ENCODE measurements at places on chromosomes 2 and 18.

- DNase-seq: no peak
Measured at GRCh38 chr18:48441405-48441881, 32.3 kb upstream of the ZBTB7C start.

GRCh38 chr18:50675043-50675442 lies 115.2 kb downstream of the MAPK4 start:
- DNase-seq: no peak

DNA sequence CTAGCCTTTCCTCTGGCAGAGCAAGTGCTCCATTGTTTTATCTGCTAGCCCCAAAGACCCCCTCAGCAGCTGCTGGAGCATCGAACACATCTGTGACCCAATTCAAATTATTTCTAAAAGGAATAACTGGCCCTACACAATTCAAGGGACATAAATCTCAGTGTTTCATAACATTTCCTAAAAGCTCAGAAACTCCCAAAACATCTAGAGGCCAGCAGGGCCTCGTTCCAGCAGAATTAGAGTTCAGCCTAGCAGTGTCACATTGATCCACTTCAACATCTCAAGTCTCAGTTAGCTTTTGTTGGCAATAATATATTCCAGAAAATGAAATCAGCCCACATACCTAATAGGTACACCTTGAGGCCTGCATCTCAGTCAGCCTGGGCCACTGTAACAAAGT lies 179.1 kb downstream of the ETAA1 start:
- no peak for DNase-seq

DNA sequence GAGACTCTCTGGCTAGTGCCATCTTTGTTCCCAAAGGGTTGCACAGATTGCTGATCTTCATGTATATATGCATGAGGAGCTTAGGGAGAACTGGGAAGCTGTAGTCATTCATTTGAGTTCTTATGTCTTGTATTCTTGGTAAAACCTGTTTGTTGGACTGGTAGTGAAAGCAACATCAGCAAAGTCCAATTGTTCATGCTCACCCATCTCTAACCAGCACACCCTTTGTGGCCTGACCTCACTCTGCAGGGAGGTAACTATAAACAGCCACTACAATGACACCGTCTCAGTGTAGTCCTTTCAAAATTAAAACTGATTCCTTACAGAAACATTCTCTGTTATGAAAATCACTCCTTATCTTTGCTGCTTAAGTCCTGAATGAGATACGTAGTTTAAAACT lies 13.9 kb upstream of the LMAN1 start:
- no peak for DNase-seq

DNA sequence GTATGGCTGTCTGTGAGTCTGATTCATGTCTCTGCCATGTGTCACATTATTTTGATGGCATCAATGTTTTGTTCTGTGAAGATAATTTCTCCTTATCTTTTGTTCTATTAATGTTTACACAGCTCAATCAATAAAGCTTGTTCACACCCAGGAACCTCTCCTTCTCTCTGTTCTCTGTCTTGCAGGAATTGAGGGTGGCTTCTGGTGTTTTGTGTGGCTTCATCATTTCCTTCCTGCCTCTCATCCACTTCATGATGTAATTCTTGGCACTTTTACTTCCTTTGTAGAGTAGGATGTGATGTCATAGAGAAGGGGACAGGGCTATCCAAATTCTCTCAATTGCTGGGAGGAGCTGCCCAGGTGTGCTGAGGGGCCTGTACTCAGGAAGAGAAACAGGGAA lies 27.2 kb downstream of the ASXL3 start:
- no peak for DNase-seq

- no peak for DNase-seq
Measured at GRCh38 chr2:26576565-26577441, 64.4 kb downstream of the CIB4 start.

GRCh38 chr2:219482674-219483405 lies 15.9 kb upstream of the GMPPA start:
- no peak for DNase-seq

DNA sequence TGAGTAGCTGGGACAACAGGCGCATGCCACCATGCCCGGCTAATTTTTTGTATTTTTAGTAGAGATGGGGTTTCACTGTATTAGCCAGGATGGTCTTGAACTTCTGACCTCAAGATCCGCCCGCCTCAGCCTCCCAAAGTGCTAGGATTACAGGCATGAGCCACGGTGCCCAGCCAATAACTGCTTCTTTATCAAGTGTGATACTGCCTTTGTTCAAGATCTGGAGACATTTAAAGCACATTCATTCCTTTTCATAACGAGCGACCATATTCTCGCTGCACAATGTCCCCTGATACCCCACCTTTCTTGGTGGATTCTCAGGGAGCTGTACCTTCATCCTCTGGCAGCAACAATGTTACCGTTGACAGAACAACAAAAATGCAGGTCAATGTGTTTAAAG lies 75.4 kb downstream of the PIEZO2 start:
- DNase-seq: no peak

- no peak for DNase-seq
Measured at GRCh38 chr2:149410701-149411484, 80.5 kb downstream of the LYPD6 start.

GRCh38 chr18:23887493-23887892 lies 127.1 kb upstream of the TTC39C start:
- no peak for DNase-seq

GRCh38 chr2:36800381-36800780 lies 103.9 kb downstream of the VIT start:
- peak; percentile 4 for DNase-seq

DNA sequence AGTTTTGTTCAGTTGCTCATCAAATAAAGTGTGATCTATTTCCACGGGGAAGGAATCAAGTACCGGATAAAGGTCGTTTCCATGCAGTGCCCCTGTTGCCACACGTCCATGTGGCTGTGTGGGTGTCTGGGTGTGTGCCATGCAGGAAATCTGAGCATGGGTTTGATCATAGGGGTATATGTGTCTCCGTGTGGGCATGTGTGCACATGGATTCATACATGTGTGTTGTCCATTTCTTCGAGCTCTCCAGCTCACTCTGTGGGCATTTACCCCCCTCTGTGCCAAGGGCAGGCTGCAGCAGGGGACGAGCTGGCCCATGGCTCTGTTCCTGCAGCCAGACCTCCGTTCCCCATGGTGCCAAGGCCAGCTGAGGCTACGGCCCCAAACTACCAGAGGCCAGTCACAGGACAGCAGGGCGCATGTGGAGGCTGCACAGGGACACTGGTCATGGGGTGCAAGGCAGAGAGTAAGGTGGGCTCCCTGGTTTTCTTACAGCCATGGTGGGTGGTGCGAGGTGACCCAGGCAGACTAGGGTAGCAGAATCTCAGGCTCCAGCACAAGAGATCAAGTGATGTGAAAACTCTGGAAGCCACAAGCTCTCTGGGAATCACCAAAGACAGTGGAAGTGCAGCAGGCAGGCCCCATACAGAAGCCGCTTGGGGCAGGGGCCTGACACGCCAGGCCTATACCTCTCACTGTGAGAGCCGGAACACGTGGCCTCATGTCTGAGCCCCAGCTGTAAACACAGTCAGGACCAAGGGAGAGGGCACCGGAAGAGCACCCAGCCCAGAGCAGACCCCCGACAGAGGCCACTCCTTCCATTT lies 66.4 kb upstream of the RAB6C start:
- no peak for DNase-seq

GRCh38 chr2:223095207-223095606 lies 43.2 kb downstream of the KCNE4 start:
- no peak for DNase-seq

GRCh38 chr18:39453356-39453755 lies 1887.8 kb upstream of the CELF4 start:
- no peak for DNase-seq

DNA sequence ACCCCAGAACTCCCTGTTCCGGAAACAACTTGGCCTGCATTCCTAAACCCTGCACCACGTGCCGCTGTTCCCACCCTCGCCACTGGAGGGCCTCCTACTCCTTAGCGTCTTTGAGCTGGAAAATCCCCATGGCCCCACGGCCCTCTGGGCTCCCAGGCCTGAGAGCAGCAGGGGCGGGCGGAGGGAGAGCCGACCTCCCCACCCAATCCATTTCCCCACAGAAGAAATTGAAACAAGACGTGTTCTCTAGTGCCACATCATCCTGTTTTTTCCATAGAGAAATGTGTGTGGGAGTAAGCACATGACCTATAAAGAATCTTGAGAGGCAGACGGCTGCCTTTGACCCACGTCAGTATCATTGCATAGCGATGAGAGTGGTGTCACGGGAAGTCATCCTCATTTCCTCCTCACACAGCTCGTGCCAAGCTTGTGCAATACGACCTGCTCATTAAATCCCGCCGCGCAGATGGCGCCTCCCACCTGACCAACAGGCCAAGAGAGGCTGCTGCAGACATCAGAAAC lies 79.2 kb downstream of the LAMA1 start:
- DNase-seq: no peak

DNA sequence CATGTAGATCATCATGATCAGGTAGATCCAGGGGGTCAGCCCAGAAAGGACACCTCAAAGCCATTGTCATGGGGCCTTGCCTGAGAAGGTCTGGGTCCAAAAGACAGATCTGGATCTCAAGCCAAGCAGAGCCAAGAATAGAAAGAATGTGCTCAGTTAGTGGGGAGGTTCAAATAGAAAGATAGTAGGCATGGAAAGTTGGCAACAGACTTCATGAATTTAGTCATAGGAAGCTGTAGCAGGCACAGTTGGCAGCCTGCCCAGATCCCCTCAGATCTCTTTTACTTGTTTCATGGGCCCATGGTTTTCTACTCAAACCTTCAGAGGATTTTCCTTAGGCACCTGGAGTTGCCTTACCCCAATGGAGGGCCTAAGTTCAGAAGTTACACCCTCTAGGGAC lies 767.0 kb downstream of the SLC4A3 start:
- no peak for DNase-seq

- no peak for DNase-seq
Measured at GRCh38 chr2:233219848-233220247, 31.6 kb upstream of the ATG16L1 start.

DNA sequence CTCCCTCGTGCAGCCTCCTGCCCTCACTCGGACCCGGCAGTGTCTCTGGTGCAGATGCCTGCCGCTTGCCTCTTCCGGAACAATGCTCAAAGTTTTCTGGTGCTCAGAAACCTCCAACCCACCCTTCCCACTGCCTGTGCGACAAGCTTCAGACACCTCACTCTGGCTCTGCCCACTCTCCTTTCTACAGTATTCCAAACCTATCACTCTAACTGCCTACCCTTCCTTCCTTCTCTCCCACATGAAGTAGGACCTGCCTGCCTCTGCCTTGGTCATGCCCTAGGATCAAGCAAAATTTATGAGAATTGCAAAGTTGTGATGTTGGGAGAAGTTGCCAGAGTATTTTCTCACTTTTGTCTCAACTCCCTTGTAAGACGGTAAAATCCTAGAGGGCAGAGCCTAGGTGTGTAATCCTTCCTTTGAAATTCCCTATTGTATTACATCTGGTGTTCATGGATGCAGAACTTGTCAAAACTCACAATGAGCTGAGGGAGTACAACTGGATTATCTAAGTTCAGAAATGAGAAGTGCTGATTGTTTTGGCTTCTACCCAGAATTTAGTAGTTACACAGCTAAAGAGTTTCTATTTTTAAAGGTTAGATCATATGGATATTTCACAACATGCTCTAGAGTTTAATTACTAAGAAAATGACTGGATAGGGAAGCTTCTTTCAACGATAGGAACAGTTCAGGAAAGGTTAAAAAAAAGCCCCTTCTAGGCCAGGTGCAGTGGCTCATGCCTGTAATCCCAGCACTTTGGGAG lies 7.2 kb downstream of the NPC1 start:
- DNase-seq: no peak

DNA sequence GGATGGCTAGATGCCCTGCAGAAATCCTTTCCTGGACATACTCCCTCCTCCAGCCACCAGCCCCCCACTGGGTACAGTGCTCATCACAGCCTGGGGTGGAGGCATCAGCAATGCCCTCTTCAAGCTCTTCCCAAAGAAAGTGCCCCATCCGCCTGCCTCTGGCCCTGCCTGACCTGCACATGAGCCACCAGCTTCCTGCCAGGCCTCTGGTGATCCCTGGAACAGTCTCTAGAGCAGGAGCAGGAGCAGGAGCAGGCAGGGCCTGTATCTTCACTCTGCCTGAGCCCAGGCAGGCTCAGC lies 54.1 kb upstream of the CAB39 start:
- no peak for DNase-seq

DNA sequence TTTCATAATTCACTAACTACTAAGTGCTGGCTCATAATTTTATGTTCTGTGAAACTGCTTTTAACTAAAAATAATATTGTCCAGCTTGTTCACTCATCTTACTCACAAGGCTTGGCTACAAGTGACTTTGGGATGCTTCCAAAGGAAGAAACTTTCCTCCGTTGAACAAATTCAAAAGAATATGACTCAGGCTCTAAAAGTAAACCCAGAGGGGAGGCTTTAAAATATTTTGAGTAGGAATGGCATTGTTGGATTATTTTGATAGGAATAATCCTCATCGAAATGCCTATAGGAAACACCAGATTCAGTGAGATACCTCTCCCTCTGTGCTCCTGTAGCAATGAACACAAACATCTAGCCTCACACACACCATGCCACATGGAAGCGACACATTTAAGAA lies 25.2 kb upstream of the TLK1 start:
- no peak for DNase-seq

DNA sequence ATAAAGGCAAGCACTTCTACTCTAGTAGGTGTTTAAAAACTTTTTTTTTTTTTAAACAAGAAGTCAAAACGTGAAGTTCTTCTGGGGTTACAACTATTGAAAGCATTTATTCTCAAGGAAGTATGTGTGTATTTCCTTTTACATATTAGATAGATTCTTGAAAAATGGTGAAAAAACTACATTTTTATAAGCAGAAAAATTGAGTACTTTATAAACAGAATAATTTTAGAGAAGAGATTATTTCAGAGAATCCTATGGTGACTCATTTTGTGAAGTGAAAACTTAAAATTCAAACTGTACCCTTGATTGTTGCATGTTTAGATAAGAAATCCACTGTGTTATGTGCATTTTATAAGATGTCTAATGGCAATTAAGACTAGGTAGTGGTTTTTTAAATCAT lies 2.9 kb downstream of the EML4 start:
- DNase-seq: no peak

DNA sequence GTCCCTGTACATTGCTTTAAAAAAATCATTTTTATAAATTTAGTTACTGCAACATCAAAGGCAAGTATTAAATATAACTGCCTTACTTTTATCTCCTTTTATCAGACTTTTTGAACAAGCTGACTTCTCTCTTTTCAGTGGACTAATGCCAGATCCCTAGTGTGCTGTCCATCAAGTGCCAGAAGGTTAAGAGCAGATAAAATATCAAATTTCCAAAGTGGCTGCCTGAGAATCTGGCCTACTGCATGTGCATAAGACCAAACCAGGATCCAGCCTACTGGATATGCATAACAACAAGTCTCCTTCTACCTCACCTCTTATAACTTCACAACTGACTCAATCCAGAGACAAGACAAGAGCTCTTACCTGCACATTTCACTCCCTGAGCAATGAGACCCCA lies 59.8 kb upstream of the CHRNA1 start:
- no peak for DNase-seq

DNA sequence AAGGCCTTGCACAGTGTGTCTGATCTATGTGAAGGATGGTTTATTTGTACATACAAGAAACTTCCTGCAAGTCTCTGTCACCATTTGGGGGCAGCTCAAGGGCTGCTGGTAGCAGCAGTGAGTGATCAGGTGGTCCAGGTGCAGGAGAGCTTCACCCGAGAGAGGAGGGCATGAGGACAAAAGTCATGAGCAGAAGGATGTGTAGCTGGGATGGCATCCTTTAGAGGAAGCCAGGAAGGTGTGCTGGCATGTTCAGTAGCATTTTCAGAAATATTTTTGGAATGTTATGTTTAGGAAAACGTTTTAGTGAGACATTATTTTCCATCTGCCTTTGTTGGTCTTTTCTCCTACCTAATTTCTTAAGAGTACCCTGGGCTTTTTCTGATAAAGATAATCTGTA lies 31.9 kb downstream of the VWA3B start:
- no peak for DNase-seq

GRCh38 chr18:66990909-66991308 lies 387.0 kb upstream of the CDH19 start:
- no peak for DNase-seq

Measured in CD4-positive, alpha-beta T cell treated with Interleukin-6 for 4 hours (primary cell).